Stimulated activated CD4-positive, alpha-beta T cell treated with anti-CD3 and anti-CD28 coated beads, Interleukin-1b, Interleukin-23, amount 100 ng/mL, for 24 hours (primary cell): ENCODE measurements at places on chromosomes 2 and 18.

DNA sequence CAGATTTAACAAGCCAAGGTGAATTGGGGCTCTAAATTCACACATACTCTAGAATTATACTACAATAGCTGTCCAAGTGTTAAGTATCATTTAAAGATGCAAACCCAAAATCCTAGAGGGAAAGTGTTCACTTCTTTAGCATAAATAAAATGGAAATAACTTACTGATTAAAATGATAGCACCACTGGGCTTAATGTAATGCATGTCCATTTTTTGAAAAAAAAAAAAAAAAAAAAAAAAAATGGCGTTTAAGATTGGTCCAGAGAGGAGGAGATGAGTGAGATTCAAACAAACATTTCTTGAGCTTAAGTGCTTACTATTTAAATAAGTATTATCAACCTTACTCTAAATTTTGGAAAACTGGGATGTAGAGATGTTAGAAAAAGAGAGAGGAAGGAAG lies 251.5 kb upstream of the CWC22 start:
- DNase-seq, result no peak

DNA sequence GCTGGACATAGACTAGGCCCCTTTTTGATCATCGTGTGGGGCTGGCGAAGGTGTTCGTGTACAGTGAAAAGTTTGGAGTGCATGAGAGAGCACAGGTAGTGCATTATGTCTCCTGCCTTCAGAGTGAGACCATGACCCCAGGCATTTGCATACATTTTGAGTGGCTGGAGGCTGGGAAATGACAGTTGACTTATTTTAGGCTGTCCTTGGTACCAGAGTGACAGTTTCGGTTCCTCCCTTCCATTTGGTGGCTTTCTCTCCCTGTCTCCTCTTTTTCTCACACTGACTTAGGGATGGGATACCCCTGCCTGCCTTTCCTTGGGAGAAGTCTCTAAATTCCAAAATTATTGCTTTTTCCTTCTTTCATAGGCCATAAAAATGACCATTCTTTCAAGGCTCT lies 20.1 kb downstream of the SERPINB12 start:
- DNase-seq, result no peak

- DNase-seq, result no peak
These were observed 114.8 kb downstream of the RDH14 start for GRCh38 chr2:18445433-18446320.

DNA sequence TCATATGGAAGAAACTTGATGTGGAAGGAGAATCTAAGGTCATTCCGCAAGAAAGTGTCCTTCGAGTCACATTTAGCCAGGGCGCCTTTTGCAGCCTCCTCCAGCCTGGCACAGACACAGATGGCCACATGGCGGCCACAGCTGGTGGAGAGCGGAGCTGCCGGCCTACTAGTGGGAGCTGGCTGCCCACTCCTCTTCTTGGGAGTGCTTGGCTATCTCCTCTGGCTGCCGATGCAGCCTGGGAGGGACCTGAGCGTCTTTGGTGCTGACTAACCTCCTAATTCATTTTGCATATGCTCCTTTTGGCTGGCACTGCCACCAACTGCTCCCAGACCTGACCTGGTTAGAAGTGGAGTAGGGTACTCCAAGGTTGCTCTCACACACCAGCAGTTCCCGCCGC lies 199.3 kb upstream of the MYT1L start:
- DNase-seq, result no peak

GRCh38 chr2:45083175-45083574 lies 73.9 kb upstream of the SIX2 start:
- no peak for DNase-seq

- DNase-seq, result no peak
These were observed 66.7 kb downstream of the TNS1 start for GRCh38 chr2:217935901-217936684.
